ENCODE measurements at places on chromosomes 12 and 14. TPM values are rescaled to one million over a fixed set of nuclear protein-coding genes. Genes with fewer than 3 reads are reported as not detected.

Gene CLEC6A
- total RNA-seq: not detected

Gene BEST3
- total RNA-seq: 0.03 TPM

Gene AGAP2
- total RNA-seq: 0.82 TPM

Gene TMCC3
- 17.7 TPM for total RNA-seq

Gene GDF11
- 7.9 TPM for total RNA-seq

Gene RPL36AL
- 359 TPM for total RNA-seq

Gene FSCB
- total RNA-seq: not detected

Gene EML5
- 0.39 TPM for total RNA-seq

Gene GALNT9
- not detected for total RNA-seq

Gene CISTR
- not detected for total RNA-seq
